ENCODE measurements at places on chromosomes 11 and 22. TPM values are rescaled to one million over a fixed set of nuclear protein-coding genes. Genes with fewer than 3 reads are reported as not detected.

INS gene
- total RNA-seq: not detected

C11orf52 gene
- total RNA-seq: 0.25 TPM

SEPTIN5 gene
- 5.0 TPM for total RNA-seq

SHISA8 gene
- not detected for total RNA-seq

OR5L1 gene
- total RNA-seq: not detected

RNF215 gene
- 22.3 TPM for total RNA-seq

HEPACAM gene
- not detected for total RNA-seq

OR8G1 gene
- not detected for total RNA-seq

C11orf21 gene
- total RNA-seq: not detected

EMID1 gene
- 3.5 TPM for total RNA-seq

RIMBP3B gene
- total RNA-seq: not detected

PTS gene
- total RNA-seq: 20.7 TPM

DBX1 gene
- total RNA-seq: not detected

SCN3B gene
- total RNA-seq: 2.3 TPM

NXPE4 gene
- total RNA-seq: not detected

NPTXR gene
- 0.16 TPM for total RNA-seq

BIRC3 gene
- 17.7 TPM for total RNA-seq

SCGB1A1 gene
- not detected for total RNA-seq

THY1 gene
- 2.1 TPM for total RNA-seq

P2RX6 gene
- total RNA-seq: not detected

MS4A15 gene
- not detected for total RNA-seq

METTL15 gene
- 7.9 TPM for total RNA-seq

POU2AF3 gene
- total RNA-seq: not detected

MS4A6A gene
- total RNA-seq: 0.65 TPM

ACR gene
- 0.16 TPM for total RNA-seq

CNTF gene
- total RNA-seq: 2.7 TPM

TP53AIP1 gene
- not detected for total RNA-seq

OR56A1 gene
- total RNA-seq: not detected

ADAMTS15 gene
- 2.8 TPM for total RNA-seq

B4GALNT4 gene
- 0.16 TPM for total RNA-seq

SLC22A8 gene
- not detected for total RNA-seq

LRRC55 gene
- total RNA-seq: 0.31 TPM

ANO1 gene
- 0.13 TPM for total RNA-seq

C11orf16 gene
- total RNA-seq: not detected

CRYBB2 gene
- total RNA-seq: not detected

LPXN gene
- total RNA-seq: 1.9 TPM

GGTLC3 gene
- not detected for total RNA-seq

RDX gene
- 143 TPM for total RNA-seq
